Activated CD4-positive, alpha-beta memory T cell treated with anti-CD3 and anti-CD28 coated beads, Interleukin-2, amount 10 ng/mL, durations not matched to agents 7 days and 5 days (primary cell): ENCODE measurements at places on chromosomes 16 and 17.

GRCh38 chr16:1036726-1037393, 35.7 kb upstream of the SSTR5 start:
- DNase-seq: no peak
- H3K4me3 ChIP-seq: no peak overlapping the region
- H3K4me1 ChIP-seq: no peaks in the 10 kb centered on the region
- H3K27me3 ChIP-seq: no peaks in the 10 kb centered on the region
- H3K27ac ChIP-seq: no peak overlapping the region

DNA sequence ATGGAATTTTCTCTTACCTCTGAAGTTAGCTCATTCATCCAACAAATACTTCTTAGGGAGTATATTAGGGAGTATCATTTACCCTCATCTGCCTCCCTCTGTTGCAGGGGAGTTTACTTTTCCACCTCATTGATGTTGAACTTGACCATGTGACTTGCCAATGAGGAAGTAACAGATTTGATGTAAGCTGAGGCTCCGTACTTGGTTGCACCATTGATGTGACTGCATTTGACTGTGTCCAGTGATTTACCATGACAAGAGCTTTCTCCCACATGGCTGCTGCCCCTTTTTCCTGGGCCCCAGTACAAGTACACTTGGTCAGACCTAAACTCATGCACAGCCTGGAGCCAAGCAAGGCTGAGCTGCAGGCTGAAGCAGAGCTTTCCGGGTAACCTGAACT, 81.6 kb upstream of the HS3ST2 start:
- peaks cover 22% of the 10 kb centered on the region for H3K27me3 ChIP-seq
- H3K4me3 ChIP-seq: no peak overlapping the region

DNA sequence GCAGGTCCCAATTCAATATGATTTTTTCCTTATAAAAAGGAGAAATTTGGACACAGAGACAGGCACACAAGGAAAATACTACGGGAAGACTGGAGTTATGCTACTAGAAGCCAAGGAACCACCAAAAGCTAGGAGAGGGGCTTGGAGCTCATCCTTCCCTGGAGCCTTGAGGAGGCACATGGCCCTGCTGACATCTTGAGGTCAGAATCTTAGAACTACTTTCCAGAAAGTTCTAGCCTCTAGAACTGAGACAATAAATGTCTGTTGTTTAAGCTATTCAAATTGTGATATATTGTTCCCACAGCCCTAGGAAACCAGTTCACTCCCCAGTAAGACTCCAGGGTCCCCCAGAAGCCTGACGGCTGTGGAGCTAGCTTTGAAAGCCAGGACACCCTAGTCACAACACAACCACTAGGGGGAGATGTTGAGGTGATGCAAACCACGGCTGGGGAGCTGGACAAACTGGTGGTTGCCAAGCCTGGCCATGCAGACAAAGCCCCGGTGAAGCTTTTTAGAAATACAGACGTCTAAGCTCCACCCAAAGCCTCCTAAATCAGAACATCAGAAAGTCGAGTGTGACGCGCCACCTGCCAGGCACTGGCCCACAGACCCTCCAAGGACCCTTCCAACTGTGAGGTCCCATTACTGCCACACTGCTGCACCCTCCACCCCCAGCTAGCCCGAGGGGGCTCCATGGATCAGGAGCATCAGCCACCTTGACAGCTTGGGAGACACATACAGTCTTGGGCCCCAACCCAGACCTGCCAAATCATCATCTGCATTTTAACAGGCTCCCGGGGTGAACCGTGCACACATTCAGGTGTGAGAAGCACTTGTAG, 106.4 kb downstream of the SLC39A11 start:
- H3K4me1 ChIP-seq: peaks cover 1% of the 10 kb centered on the region
- H3K4me3 ChIP-seq: no peak overlapping the region
- no peaks in the 10 kb centered on the region for H3K36me3 ChIP-seq
- no peak overlapping the region for H3K27ac ChIP-seq
- no peaks in the 10 kb centered on the region for H3K27me3 ChIP-seq

- peak overlapping the region; percentile 68 for H3K27ac ChIP-seq
- peak overlapping the region; percentile 82 for H3K4me3 ChIP-seq
- H3K4me1 ChIP-seq: peaks cover 25% of the 10 kb centered on the region
- peaks cover 4% of the 10 kb centered on the region for H3K36me3 ChIP-seq
- H3K27me3 ChIP-seq: peaks cover 3% of the 10 kb centered on the region
- peak; percentile 71 for DNase-seq
Measured at GRCh38 chr17:50479522-50480141, 972 bp downstream of the RSAD1 start.

GRCh38 chr17:17060001-17060922, 18.0 kb downstream of the MPRIP start:
- no peaks in the 10 kb centered on the region for H3K27me3 ChIP-seq
- no peaks in the 10 kb centered on the region for H3K36me3 ChIP-seq
- H3K27ac ChIP-seq: no peak overlapping the region
- no peak for DNase-seq
- H3K4me1 ChIP-seq: peaks cover 14% of the 10 kb centered on the region

GRCh38 chr16:67169642-67170167, 633 bp upstream of the NOL3 start:
- peaks cover 42% of the 10 kb centered on the region for H3K36me3 ChIP-seq
- H3K27me3 ChIP-seq: peaks cover 49% of the 10 kb centered on the region
- H3K4me3 ChIP-seq: peak overlapping the region; percentile 74

DNA sequence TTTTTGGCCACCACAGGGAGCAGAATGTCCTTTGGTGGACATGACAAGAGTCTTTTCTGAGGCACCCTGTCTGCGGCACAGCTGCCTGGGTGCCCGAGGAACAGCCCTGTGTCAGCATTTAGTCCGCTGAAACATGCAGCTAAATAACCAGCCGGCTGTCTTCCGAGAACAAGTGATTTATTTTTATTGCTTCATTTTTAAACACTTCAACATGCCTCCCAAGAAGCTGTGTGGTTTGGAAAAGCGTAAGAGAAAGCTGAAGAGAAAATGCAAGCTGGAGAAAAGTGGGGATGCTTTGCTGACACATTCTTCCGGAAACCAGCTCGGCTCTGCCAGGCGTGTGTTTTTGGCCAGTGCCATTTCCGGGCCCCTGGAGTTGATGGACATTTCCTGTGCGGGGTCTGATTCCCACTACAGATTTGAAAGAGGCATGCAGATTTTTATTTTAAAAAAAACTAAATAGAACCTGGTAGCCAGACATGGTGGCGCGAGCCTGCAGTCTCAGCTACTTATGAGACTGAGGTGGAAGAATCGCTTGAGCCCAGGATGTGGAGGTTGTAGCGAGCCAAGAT, 94.7 kb downstream of the SEC14L1 start:
- peak overlapping the region; percentile 56 for H3K4me3 ChIP-seq
- peaks cover 4% of the 10 kb centered on the region for H3K36me3 ChIP-seq
- H3K27ac ChIP-seq: peak overlapping the region; percentile 74
- DNase-seq: peak; percentile 56
- peaks cover 25% of the 10 kb centered on the region for H3K4me1 ChIP-seq
- no peaks in the 10 kb centered on the region for H3K27me3 ChIP-seq

DNA sequence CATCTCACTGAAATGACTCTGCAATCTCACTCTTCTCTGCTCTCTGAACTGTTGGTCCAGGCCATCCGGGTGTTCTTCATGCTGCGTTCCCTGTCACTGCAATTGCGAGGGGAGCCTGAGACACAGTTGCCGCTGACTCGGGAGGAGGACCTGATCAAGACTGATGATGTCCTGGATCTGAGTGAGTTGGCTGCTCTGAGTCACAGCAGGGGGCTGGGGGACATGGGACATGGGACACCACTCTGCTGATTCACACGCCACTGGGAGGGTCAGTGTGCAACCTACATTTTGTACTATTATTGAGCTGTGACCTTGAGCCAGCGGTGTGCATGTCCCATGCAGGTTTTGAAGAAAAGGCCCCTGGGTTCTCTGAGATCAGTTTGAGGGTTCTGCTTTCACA, 116.5 kb downstream of the CLEC16A start:
- H3K27me3 ChIP-seq: no peaks in the 10 kb centered on the region
- H3K4me3 ChIP-seq: no peak overlapping the region
- no peak overlapping the region for H3K27ac ChIP-seq
- DNase-seq: no peak
- H3K36me3 ChIP-seq: peaks cover 61% of the 10 kb centered on the region

DNA sequence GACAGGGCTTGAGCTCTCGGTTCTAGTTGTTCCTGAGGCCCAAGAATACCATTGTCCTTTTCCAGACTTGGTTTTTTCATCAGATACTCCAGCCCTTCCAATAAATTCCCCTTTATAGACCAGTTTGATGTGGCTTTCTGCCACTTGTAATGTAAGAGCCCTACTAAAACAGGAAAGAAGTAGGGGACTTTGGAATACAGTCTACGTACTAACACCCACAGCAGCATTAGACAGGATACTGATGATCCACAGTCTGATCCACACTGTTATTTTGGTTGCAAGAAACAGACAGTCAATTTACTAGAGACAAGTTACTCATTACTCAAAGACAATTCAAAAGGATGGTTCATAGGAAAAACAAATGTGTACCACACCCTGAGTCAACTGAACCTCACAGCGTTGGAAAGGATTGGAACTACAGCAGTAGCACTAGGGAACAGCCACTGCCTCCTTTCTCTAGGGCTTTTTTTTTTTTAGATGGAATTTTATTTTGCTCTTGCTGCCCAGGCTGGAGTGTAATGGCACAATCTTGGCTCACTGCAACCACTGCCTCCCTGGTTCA, 45.9 kb upstream of the MED13 start:
- DNase-seq: no peak
- H3K4me3 ChIP-seq: no peak overlapping the region
- no peaks in the 10 kb centered on the region for H3K27me3 ChIP-seq
- peaks cover 3% of the 10 kb centered on the region for H3K4me1 ChIP-seq
- H3K36me3 ChIP-seq: no peaks in the 10 kb centered on the region
- no peak overlapping the region for H3K27ac ChIP-seq

DNA sequence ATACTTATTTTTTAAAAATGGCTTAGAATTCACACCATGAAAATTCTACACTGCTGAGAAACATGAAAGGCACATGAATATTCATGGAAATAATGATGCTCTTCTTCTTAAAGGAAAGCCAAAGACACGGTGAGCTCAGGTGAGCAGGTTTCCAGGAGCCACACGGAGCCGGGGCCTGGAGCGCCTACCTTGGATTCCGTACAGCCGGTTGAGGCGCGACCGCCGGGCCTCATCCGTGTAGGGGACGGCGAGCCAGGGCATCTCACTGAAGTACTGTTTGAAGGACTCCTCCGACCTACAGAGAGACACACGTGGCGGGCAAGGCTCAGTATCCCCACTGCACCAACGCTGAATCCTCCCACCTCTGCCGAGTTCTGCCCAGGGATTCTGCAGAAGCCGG, 37.1 kb downstream of the MRM3 start:
- no peak overlapping the region for H3K4me3 ChIP-seq
- no peak for DNase-seq
- no peak overlapping the region for H3K27ac ChIP-seq
- no peaks in the 10 kb centered on the region for H3K27me3 ChIP-seq
- H3K4me1 ChIP-seq: no peaks in the 10 kb centered on the region
- H3K36me3 ChIP-seq: no peaks in the 10 kb centered on the region

- peaks cover 12% of the 10 kb centered on the region for H3K36me3 ChIP-seq
- peak overlapping the region; percentile 18 for H3K27ac ChIP-seq
- H3K27me3 ChIP-seq: no peaks in the 10 kb centered on the region
- DNase-seq: peak; percentile 86
- H3K4me3 ChIP-seq: no peak overlapping the region
Measured at GRCh38 chr16:57475711-57476339, 10.5 kb downstream of the DOK4 start.

DNA sequence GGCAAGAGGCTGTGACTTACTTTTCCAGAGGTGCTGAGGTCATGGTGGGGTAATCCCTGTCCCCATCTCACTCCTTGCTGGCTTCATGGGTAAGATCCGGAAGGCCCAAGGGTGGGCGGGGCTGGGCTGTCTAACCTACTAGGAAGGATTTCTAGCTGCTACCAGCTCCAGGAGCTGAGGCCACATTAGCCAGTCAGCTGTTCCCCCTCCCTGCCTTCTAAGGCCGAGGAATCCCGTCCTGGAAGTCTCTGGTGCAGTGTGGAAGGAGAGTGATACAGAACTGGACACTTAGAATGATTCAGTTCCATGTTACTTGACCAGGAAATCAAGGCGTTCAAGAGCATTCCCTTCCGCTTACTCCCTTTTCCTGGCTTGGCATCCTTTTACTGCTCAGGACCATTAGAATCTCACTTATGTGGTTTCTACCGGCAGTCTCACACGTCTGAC, 8.9 kb downstream of the GNGT2 start:
- H3K4me3 ChIP-seq: no peak overlapping the region
- peaks cover 9% of the 10 kb centered on the region for H3K4me1 ChIP-seq
- peaks cover 2% of the 10 kb centered on the region for H3K27me3 ChIP-seq
- no peak for DNase-seq
- peaks cover 9% of the 10 kb centered on the region for H3K36me3 ChIP-seq
- H3K27ac ChIP-seq: no peak overlapping the region

- no peak overlapping the region for H3K4me3 ChIP-seq
- H3K36me3 ChIP-seq: no peaks in the 10 kb centered on the region
- no peaks in the 10 kb centered on the region for H3K27me3 ChIP-seq
- H3K27ac ChIP-seq: no peak overlapping the region
- DNase-seq: no peak
Measured at GRCh38 chr17:22703786-22704441, 1011.6 kb downstream of the KCNJ18 start.

DNA sequence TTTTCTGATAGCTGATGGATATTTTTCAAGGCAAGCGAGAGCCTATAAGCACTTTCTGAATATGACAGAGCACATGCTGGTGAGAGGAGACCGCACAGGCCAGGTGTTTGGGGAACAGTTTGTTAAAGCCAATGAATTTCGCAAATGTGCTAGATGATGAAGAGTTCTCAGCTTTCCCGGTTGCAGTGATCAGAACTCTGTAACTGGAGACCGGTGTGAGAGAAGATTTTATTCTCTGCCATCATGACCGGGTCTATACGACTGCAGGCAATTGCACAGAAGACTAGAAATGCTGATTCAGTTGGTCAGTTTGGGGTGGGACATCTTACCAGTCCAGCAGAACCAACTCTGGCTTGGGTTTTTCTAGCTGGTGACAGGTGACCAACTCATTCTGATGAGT, 25.4 kb downstream of the SMTNL2 start:
- H3K27ac ChIP-seq: no peak overlapping the region
- peaks cover 5% of the 10 kb centered on the region for H3K4me1 ChIP-seq
- no peak for DNase-seq
- H3K4me3 ChIP-seq: no peak overlapping the region
- H3K27me3 ChIP-seq: peaks cover 36% of the 10 kb centered on the region

GRCh38 chr16:30418350-30419181, 11.2 kb downstream of the ZNF771 start:
- no peaks in the 10 kb centered on the region for H3K27me3 ChIP-seq
- peaks cover 29% of the 10 kb centered on the region for H3K36me3 ChIP-seq
- DNase-seq: no peak
- H3K4me1 ChIP-seq: peaks cover 41% of the 10 kb centered on the region
- H3K4me3 ChIP-seq: peak overlapping the region; percentile 60
- H3K27ac ChIP-seq: peak overlapping the region; percentile 64

GRCh38 chr17:15882058-15882720, 62.7 kb upstream of the ADORA2B start:
- H3K4me1 ChIP-seq: peaks cover 17% of the 10 kb centered on the region
- H3K27ac ChIP-seq: no peak overlapping the region
- no peaks in the 10 kb centered on the region for H3K36me3 ChIP-seq
- H3K27me3 ChIP-seq: peaks cover 1% of the 10 kb centered on the region
